HuH-7 (cell line): ENCODE measurements at places on chromosomes 16 and 17.
A peak's percentile ranks its signal among the peaks of the same experiment; 100 is the strongest.

DNA sequence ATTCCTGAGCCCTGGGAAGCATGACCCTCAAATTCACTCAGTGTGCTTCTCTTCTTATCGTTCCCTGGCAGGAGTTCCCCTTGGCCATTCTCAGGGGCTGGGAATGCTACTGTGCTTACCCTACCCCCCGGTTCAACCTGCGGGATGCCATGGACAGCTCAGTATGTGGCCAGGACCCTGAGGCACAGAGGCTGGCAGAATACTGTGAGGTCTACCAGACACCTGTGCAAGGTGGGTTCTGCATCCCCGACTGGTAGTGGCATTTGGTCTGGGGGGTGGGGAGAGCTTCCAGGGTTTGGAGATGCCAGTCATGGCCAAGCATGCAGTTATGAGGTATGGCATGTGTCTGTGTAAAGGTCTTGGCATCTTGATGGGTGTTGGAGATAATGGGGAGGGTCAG is 39.4 kb downstream of the WSCD1 start:
- DNase-seq, result no peak

DNA sequence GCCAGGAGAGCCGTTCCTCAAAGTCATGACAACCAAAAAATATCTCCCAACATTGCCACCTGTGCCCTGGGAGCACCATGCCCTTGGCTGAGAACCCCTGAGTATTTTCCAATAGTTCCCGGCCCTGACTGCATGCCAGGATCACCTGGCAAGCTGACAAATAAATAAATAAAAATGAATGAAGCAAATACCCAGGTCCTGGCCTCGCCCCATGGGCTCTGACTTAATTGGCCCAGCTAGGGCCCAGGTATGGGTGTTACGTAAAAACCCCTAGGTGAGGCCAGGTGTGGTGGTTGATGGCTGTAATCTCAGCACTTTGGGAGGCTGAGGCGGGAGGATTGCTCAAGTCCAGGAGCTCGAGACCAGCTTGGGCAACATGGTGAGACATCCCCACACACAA is 2.7 kb upstream of the C16orf74 start:
- DNase-seq, result no peak

DNA sequence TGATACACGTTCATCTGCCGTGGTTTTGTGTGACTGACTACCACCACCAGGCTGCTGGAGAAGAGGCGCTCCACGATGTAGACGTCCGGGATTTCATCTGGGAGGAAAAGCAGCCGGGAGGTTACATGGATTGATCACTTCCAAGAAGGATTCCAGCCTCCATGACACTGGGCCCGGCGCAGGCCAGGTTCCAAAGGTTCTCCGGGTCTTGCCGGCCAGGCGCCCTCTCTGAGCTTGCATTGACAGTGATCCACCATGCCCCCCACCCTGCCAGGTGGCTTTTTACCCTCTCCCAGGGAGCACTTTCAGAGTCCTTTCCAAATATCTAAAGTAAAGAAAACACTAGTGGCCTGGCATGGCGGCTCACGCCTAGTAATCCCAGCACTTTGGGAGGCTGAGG is 6.5 kb downstream of the WIPI1 start:
- DNase-seq, result no peak

- no peak for DNase-seq
Observed at GRCh38 chr17:28897769-28898526, 415 bp upstream of the FLOT2 start.

DNA sequence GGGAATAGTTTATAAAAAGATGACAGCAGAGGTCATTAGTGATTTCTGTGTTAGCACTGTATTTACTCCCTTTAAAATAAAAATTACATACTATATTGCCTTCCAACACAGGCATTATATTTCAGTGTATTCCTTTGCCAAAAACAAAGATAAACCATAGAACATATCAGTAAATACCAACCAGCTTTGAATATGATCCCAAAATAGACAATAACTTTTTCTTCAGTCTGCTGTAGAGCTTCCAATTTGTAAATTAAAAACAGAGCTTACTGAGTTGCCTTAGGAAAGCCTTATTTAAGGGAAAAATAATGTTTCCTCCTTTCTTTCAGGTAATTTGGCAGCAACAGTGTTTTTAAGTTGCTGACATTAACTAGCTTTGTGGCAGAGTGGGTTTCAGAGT is 352.1 kb upstream of the TBX2 start:
- no peak for DNase-seq

DNA sequence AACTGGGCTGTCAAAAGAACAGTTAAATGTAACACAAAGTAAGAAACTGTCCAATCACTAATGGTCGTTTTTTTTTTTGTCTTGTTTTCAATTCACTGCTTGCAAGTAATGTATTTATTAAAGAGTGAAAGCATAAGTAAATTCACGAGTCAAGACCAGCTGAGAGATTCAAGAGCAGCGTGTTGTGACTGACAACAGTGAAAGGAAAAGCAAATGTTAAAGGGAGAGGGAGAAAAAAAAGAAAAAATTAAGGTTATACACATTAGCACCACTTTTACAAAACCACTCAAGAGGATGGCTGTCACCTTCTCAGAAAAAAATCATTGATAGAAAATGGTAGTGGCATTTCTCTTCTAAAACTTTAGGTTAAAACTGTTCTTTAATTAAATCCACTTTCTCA is 36.1 kb downstream of the GPATCH8 start:
- DNase-seq, result no peak

- DNase-seq, result no peak
Observed at GRCh38 chr17:76198702-76199101, 41.6 kb downstream of the RNF157 start.

GRCh38 chr17:20242271-20242670 is 225.1 kb downstream of the LGALS9B start:
- DNase-seq, result no peak

DNA sequence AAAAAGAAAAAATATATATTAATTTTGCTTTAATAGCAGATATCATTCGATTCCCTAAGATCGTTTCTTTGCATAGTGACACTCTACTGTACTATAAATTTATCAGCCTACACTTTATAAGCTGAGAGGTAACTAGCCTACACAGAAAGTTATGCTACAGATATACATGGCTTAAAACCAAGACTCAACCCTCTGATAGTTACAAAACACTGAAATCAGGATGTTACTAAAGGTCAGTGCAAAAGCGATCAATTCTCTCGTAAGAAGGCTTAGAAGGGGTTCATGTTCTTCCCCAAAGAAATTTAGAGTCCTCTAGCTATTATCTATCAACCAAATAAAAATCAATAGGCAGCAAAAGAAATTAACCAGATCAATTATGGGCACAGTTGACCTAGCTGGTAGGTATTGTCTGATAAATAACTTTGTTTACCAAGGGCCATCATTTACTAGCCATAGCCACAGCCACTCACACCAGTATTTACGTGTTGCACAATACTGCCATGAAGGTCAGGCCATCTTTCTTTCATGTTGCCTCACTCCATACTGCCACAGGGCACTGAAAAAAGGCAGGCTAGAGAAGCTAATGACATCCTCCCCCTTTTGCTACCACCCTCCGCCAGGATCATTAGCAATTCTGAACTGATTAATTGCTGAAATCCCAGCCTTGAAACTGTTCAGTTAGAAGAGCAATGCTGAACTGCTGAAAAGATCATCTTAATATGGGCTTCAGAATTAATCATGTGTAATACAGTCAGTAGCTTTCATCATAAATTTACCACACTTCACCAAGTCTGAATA is 43.7 kb downstream of the RND2 start:
- DNase-seq, result peak; percentile 67

GRCh38 chr17:73588891-73589290 is 55.4 kb downstream of the SDK2 start:
- DNase-seq, result no peak

DNA sequence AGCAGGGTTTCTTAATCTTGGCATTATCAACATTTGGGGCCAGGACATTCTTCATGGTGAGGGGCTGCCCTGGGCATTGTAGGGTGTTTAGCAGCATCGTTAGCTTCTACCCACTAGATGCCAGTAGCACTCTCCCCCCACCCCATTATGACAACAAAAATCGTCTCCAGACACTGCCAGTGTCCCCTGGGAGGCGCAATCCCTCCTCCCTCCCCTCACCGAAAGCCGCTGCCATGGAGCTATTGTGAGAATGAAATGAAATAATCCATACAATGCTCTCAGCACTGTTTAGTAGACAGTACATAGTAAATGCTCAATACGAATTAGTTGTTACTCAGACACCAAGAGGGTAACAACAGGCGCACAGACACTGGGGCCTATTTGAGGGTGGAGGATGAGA is 502.9 kb downstream of the NPIPA7 start:
- DNase-seq, result no peak

- DNase-seq, result no peak
Observed at GRCh38 chr17:43146649-43147048, 21.5 kb upstream of the BRCA1 start.

GRCh38 chr16:6193718-6194117 is 1096.1 kb upstream of the EEF2KMT start:
- peak; percentile 3 for DNase-seq

DNA sequence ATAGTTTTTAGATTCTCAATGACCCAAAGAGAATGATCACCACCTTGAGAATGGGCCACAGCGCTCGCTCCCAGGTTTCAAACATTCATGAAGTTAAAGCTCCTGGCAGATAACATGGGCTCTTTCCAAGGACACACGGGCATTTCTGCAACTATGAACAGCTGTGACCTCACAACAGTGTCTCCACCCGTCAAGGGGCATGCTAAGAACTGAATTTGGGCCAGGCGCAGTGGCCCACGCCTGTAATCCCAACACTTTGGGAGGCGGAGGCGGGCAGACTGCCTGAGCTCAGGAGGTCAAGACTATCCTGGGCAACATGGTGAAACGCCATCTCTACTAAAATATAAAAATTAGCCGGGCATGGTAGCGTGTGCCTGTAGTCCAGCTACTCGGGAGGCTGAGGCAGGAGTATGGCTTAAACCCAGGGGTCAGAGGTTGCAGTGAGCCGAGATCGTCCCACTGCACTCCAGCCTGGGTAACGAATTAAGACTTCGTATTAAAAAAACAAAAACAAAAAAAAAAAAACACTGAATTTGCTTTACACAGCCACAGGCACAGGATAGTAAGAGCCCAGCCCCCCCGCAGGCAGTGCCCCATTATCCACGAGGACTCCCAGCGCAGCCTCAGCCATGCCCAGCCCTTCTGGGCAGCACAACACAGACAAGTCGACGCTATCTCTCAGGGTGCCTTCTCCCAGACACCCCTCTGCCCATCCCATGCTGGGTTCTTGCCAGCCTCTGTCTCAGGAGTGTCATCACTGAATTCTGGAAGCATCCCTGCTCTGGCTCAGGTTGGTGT is 7.2 kb downstream of the USP7 start:
- no peak for DNase-seq

DNA sequence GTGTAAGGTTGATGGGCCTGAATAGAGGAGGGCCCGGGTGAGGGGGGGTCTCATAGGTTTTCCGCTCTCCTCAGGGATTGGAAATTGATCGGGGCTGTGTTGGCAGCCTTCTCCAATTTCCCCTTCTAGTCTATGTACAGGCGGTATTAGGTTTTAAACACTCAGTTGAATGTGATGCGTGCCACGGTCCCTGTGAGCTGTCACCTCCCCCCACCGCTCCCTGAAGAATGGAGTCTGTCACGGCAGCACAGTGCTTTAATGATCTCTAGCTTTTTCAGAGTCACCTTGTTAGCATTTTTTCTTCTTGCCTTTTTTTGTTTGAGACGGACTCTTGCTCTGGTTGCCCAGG is 800 bp downstream of the COX4I1 start:
- DNase-seq, result no peak

DNA sequence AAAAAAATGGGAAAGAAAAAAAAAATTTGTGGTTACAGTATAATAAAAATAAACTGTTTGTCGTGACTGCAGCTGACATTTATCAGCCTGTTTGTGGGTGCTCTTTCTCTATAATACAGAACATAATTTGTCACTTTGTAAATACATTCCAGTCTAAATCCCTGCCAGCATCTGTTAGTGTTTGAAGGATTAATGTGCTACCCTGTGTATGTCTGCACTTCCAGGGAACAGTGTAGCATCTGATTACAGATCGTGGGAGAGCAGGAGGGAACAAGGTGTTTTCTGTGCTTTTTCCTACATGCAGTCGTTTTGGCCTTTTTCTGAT is 265.1 kb downstream of the WWOX start:
- DNase-seq, result no peak

- DNase-seq, result no peak
Observed at GRCh38 chr16:14514967-14515366, 115.1 kb downstream of the PARN start.

GRCh38 chr16:18950469-18951185 is 24.4 kb upstream of the SMG1 start:
- DNase-seq, result no peak

GRCh38 chr17:16381496-16381820 is 567 bp downstream of the UBB start:
- DNase-seq, result no peak

GRCh38 chr16:60907645-60908044 is 1128.6 kb downstream of the CDH8 start:
- no peak for DNase-seq

- no peak for DNase-seq
Observed at GRCh38 chr17:18859256-18859655, 1.3 kb downstream of the PRPSAP2 start.

DNA sequence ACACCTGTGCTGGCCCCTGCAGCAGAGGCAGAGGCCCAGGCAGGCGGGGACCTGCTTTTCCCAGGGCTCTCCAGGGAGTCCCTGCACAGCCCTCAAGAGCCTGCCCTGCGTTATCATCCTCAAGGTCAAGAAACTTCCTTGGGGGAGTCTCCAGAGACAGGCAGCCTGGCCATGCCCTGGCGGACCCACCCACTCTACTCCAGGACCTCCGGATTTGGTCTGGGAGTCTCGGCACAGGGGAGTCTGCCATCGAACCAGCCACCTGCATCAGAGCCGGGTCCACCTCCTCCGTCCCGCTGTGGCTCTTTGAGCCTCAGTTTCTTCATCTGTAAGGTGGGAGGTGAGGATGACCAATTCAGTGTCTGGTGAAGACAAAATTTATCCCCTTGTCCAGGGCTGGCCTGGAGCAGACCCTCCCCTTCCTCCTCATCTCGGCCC is 75.3 kb upstream of the TNRC6C start:
- DNase-seq, result no peak

DNA sequence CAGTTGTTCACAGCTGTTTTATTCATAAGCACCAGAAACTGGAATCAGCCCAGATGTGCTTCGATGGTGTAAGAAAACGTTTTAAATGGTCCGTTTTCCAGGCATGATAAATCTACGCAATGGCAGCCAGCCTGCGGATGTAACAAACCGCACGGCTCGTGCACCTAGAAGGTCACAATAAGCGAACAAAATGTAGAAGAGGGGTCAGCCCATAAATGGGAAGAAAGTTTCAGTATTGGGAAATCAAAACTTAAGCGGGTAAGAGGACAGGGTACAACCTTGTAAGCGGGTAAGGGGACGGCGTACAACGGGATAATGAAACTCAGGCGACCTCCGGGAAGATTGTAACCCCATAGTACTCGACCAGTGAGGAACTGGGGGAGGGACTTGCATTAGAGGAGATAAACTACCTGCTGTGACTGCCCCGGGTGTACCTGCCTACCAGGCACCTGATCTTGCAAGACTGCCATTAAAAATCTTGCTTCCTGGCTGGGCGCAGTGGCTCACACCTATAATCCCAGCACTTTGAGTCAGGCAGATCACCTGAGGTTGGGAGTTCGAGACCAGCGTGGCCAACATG is 66.6 kb downstream of the ANKRD11 start:
- DNase-seq, result no peak
